ENCODE measurements at places on chromosomes 12 and 14. TPM values are rescaled to one million over a fixed set of nuclear protein-coding genes. Genes with fewer than 3 reads are reported as not detected.

Gene GSKIP
- 38.8 TPM for total RNA-seq

Gene KRT80
- total RNA-seq, result 0.53 TPM

Gene SRGAP1
- 6.2 TPM for total RNA-seq

Gene ENDOU
- not detected for total RNA-seq

Gene CHURC1
- 38.1 TPM for total RNA-seq

Gene BCL2L2
- 16.7 TPM for total RNA-seq

Gene NGB
- total RNA-seq, result not detected

Gene OR4E2
- not detected for total RNA-seq

Gene TEAD4
- total RNA-seq, result 24.2 TPM

Gene FAM161B
- 4.6 TPM for total RNA-seq

Gene KIAA0586
- 17.3 TPM for total RNA-seq

Gene SMIM41
- not detected for total RNA-seq
